ENCODE measurements at places on chromosomes 3 and 15. TPM values are rescaled to one million over a fixed set of nuclear protein-coding genes. Genes with fewer than 3 reads are reported as not detected.

GRCh38 chr3:50862221-50862620 is 187.5 kb downstream of the DOCK3 start:
- no peaks in the 10 kb centered on the region for H3K4me1 ChIP-seq
- no peaks in the 10 kb centered on the region for H3K36me3 ChIP-seq
- H3K27me3 ChIP-seq: no peaks in the 10 kb centered on the region
- DNase-seq: no peak
- H3K27ac ChIP-seq: no peak overlapping the region
- H3K4me3 ChIP-seq: no peak overlapping the region

- no peak overlapping the region for H3K4me3 ChIP-seq
- H3K4me1 ChIP-seq: no peaks in the 10 kb centered on the region
- no peak overlapping the region for H3K27ac ChIP-seq
- H3K27me3 ChIP-seq: no peaks in the 10 kb centered on the region
Observed at GRCh38 chr15:36359286-36359685, 220.1 kb upstream of the CDIN1 start.

DNA sequence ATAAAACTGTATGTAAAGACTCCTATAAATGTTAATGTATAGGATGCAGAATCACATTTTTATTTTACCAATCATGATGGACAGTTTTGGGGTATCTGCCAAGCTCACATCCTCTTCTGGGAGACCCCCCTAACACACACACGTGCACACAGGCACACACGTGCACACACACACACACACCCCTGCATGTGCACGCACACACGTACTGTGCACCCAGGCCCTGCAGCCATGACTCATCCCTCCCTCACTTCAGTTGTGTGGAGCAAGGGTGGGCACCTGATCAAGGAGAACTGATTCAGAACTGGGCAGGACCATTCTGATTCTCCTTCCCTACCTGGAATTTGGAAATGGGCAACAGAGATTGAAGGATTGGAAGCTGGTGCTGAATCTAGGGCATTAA is 16.0 kb upstream of the MINDY4B start:
- H3K27ac ChIP-seq: no peak overlapping the region
- no peaks in the 10 kb centered on the region for H3K4me1 ChIP-seq
- H3K36me3 ChIP-seq: no peaks in the 10 kb centered on the region
- H3K4me3 ChIP-seq: no peak overlapping the region

GRCh38 chr3:84573962-84574361 is 384.8 kb upstream of the CADM2 start:
- no peaks in the 10 kb centered on the region for H3K27me3 ChIP-seq
- H3K27ac ChIP-seq: no peak overlapping the region
- H3K4me3 ChIP-seq: no peak overlapping the region
- no peaks in the 10 kb centered on the region for H3K4me1 ChIP-seq
- no peak for DNase-seq

CYP8B1 gene
- 0.46 TPM for polyA plus RNA-seq

DNA sequence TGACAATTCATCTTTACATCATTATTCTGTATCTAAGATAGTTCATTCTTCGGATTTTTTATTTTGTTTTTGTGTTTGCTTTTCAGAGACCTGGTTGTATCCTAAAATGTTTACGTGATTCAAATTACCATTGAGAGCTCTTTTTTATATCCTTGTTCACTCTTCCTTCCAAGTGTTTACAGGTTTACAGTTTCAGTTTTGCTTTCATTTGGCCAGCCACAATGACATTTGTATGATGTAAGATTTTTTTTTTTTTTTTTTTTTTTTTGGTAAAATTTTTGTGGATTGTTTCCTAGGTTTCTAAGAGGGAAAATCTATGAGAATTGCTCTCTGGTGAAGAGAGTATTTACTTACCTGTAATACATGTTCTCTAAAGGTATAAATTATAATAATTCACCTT is 55.0 kb downstream of the SETD5 start:
- no peak overlapping the region for H3K4me3 ChIP-seq
- H3K4me1 ChIP-seq: no peaks in the 10 kb centered on the region

CKMT1B gene
- 0.69 TPM for polyA plus RNA-seq

DNA sequence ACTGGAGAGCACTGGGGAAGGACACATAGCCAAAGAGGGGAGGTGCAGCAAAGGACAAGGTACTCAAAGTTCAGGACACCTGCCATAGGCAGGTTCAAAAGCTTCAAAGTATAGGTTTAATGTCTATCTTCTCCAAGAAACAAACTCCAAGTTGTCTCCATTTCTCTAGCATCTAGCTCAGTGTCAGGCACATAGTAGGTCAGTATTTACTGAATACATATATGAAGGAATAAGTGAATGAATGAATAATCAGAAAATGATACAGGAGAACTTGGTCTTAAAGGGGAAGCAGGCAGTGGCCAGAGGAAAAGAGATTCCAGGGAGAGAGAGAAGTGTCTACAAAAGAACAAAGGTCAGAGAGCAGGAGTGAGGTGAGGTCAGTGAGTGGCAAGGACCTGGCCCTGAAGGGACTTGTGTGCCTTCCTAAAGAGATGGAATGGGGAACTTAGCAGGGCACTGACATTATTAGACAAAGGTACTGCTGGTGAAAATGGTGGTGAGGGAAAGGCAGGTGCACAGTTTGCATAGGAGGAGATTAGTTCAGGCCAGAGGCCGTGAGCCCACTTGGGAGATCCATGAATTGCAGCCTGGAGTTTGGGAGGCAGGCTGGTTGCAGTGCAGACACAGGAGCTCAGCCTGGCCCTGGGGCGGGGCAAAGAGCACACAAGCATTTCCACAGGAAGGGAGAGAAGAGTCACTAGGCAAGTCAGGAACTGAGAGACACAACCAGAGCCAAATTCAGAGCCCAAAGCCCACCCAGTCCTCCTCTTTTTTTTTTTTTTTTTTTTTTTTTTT is 21.4 kb downstream of the TBC1D2B start:
- peaks cover 35% of the 10 kb centered on the region for H3K4me1 ChIP-seq
- H3K36me3 ChIP-seq: no peaks in the 10 kb centered on the region
- H3K4me3 ChIP-seq: no peak overlapping the region
- H3K27ac ChIP-seq: peak overlapping the region; percentile 82
- DNase-seq: no peak

USP19 gene
- 53.5 TPM for polyA plus RNA-seq

DNA sequence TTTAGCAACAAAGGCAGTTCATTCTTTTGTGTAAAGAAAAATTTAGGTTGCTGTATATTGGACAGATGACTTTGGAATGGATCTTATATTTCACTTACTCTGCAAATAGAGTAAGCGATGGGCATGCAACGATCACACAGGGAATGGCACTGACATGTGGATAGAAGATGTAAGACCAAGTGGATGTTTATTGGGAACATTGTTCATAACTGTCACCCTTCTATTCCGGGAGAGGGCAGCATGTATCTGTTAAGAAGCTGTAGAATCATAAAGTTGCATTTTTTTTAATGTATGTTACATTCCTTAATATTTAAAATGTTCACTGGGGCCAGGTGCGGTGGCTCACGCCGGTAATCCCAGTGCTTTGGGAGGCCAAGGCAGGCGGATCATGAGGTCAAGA is 41.2 kb downstream of the HPS3 start:
- H3K4me1 ChIP-seq: no peaks in the 10 kb centered on the region
- H3K4me3 ChIP-seq: no peak overlapping the region
- H3K36me3 ChIP-seq: no peaks in the 10 kb centered on the region
- H3K27me3 ChIP-seq: no peaks in the 10 kb centered on the region

GRCh38 chr3:42031808-42032480 is 59.2 kb upstream of the TRAK1 start:
- peaks cover 26% of the 10 kb centered on the region for H3K4me1 ChIP-seq
- H3K36me3 ChIP-seq: no peaks in the 10 kb centered on the region
- H3K27me3 ChIP-seq: no peaks in the 10 kb centered on the region
- DNase-seq: no peak

DNA sequence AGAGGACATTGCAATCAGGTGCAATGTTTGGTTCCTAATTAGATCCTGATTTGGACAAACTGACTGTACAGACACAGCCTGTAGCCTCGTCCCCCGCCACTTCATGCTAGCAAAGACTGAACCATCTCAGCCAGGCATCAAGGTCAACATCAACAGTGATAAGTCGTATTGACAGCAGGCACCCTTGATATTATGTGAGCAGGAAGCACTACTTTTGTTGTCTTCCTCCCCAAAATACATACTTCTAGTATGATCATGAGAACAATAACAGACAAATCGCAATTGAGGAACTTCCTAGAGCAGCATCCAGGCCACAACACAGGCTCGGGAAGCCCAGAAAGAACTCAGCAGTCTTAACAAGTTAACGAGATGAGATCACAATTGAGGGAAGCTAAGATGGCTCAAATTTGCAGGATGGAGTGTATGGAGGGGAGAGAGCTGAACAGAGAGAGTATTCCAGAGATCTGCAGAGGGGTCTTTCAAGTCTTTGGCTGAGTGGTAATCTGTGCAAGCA is 20.4 kb downstream of the TGM5 start:
- H3K36me3 ChIP-seq: no peaks in the 10 kb centered on the region
- H3K27me3 ChIP-seq: peaks cover 4% of the 10 kb centered on the region
- no peaks in the 10 kb centered on the region for H3K4me1 ChIP-seq
- no peak overlapping the region for H3K4me3 ChIP-seq

DNA sequence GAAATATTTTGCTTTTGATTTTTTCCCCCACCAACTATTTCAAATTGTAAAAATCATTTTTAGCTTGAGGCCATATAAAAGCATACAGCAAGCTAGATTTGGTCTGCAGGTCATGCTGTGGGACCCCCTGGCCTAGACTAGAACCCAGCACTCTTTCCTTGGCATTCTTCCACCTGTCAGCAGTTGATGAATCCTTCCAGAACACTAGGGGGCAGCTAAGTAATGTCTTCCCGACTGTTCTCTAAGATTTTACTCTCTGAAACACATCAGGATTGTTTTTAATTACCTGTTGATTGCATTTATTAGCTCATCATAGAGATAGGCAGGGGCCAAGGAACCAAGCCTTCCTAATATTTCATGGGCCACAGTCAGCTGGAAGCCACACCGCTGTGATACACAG is 174.5 kb downstream of the CACNA1D start:
- no peaks in the 10 kb centered on the region for H3K36me3 ChIP-seq
- DNase-seq: no peak
- H3K4me1 ChIP-seq: no peaks in the 10 kb centered on the region

DNA sequence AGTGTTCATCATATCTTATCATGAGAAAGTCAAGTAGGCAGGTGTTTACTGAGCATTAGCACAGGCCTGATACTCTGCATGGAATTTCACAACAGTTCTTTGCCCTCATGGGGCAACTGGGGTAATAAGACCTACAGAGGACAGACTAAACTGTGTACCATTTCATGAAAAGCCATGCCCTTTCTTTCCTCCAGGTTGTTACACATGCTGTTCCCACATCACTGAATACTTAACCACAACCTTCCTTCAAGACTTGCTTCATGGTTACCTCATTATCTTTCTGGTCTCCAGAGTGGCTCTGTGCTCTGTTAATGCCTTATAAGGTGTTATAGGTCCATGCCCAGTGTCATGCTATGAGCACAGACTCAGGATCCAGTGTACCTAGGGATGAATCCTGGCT is 28.2 kb upstream of the RSL24D1 start:
- H3K27me3 ChIP-seq: no peaks in the 10 kb centered on the region
- DNase-seq: no peak
- H3K4me3 ChIP-seq: no peak overlapping the region
- peaks cover 41% of the 10 kb centered on the region for H3K36me3 ChIP-seq
- H3K4me1 ChIP-seq: peaks cover 19% of the 10 kb centered on the region

- DNase-seq: no peak
- H3K27ac ChIP-seq: no peak overlapping the region
- H3K36me3 ChIP-seq: no peaks in the 10 kb centered on the region
- peaks cover 4% of the 10 kb centered on the region for H3K4me1 ChIP-seq
- H3K4me3 ChIP-seq: no peak overlapping the region
Observed at GRCh38 chr3:15934389-15935195, 136.8 kb upstream of the ANKRD28 start.

DNA sequence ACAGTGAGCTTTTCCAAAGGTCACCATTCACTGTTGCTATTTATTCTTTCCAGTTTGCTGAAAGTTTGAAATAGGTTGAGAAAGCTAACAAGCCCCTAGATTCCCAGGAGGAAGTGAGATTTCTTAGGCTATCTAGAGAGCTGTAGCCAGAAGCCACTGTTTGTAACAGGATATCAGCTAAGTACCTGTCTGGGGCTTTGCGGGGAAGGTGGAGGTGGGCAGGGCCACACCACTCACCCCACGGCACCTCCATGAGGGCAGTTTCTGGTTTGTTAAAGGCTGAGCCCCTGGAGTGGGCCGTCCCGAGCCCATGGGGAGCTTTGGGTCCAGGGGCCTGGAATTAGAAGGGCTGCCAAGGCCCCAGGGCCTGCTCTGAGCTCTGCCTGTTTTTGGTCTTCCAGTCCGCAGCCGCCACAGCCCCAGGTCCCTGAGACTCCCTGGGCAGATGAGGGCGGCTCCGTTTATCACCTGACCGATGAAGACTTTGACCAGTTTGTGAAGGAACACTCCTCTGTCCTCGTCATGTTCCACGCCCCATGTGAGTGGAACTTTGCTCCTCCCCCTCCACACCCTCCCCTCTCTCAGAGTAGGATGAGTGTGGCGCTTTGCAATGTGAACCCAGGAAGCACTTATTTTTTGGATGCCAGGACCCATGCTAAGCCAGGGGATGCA is 63.4 kb downstream of the PDIA5 start:
- H3K27ac ChIP-seq: no peak overlapping the region
- no peak for DNase-seq
- H3K36me3 ChIP-seq: no peaks in the 10 kb centered on the region
- H3K4me1 ChIP-seq: no peaks in the 10 kb centered on the region

- no peak overlapping the region for H3K4me3 ChIP-seq
- no peaks in the 10 kb centered on the region for H3K4me1 ChIP-seq
- no peaks in the 10 kb centered on the region for H3K36me3 ChIP-seq
- DNase-seq: no peak
- H3K27ac ChIP-seq: no peak overlapping the region
- H3K27me3 ChIP-seq: no peaks in the 10 kb centered on the region
Observed at GRCh38 chr15:29935296-29936004, 113.2 kb upstream of the TJP1 start.

DNA sequence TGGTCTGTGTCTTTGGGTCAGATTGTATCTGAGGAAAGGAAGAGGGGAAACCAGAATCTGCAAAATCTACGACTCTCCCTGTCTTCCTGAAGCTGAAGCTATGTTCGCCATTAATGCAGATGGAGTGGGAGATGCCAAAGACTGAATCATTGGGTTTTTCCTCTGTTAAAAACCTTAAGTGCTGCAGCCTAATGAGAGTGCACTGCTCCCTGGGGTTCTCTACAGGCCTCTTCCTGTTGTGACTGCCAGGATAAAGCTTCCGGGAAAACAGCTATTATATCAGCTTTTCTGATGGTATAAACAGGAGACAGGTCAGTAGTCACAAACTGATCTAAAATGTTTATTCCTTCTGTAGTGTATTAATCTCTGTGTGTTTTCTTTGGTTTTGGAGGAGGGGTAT is 24.0 kb downstream of the RMDN3 start:
- H3K4me3 ChIP-seq: no peak overlapping the region
- H3K27me3 ChIP-seq: no peaks in the 10 kb centered on the region
- H3K4me1 ChIP-seq: no peaks in the 10 kb centered on the region
- H3K27ac ChIP-seq: no peak overlapping the region
- peaks cover 65% of the 10 kb centered on the region for H3K36me3 ChIP-seq

- H3K27ac ChIP-seq: no peak overlapping the region
- no peaks in the 10 kb centered on the region for H3K4me1 ChIP-seq
- H3K36me3 ChIP-seq: no peaks in the 10 kb centered on the region
- H3K4me3 ChIP-seq: no peak overlapping the region
- no peak for DNase-seq
- no peaks in the 10 kb centered on the region for H3K27me3 ChIP-seq
Observed at GRCh38 chr15:67968966-67969365, 85.1 kb upstream of the PIAS1 start.

CD80 gene
- 2.5 TPM for polyA plus RNA-seq

Data from left lung (tissue), 14 donors.